ENCODE measurements at places on chromosomes 11 and 22.

DNA sequence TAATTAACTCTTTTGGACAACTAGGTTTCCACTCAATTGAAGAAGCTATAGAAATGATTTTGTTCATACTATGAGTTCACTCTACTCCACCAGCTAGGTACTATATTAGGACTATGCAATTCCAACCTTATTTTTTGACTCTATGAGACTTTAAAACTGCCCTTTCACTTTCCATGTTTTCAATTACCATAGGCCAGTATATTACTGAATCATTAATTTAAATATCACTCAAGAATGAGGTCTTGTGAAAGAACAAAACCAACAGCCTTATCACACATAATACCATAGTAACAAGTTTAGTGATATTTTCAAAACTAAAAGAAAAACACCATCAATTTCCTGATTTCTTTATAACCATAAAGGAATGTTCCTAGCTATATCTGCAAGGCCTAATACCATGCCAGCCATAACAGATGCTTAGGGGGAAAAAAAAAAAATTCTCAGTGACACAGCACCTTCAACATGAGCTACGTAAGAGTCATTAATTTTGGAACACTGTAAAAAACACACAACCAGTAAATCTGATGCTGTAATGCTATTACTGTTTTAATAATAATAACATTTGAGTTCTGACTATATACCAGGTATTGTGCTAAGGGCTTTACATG, 6.1 kb downstream of the DCUN1D5 start:
- DNase-seq, result no peak

DNA sequence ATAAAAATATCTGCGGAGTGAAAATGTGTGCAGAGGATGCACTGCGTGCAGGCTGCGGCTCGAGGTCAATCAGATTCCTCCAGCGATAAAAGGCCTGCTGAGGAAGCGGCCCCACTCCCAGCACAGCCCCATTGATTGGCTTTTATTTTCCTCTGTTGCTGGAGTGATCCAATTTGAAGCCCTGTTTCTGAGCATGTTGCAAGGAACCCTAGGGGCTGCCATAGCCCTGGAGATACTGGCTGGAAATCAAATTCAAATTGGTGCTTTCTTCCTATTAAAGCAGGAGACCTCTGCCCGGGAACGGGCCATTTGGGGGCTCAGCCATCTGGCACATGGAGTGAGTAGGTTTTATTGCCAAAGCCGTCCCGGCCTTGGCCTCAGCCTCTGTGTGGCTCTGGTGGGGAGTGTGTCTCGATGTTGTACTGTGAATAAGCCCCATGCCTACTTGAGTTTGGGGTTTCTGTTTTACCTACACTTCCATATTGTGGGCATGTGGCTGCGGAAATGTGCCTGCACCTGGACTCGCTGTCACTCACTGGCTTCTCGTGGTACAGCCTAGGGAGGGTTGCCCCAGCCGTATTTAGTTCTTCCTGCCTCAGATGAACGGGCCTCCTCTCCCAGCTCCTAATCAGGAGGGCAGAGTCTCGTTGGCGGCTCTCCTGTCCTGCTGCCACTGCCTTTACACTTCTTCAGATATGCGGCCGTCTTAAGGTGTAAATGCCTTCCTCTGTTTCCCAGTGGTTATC, 25.6 kb downstream of the PARVB start:
- DNase-seq, result no peak

- DNase-seq, result no peak
Measured at GRCh38 chr11:69155302-69156234, at the start of gene SMIM38. Gene SMIM38, plus strand, starts transcription at chr11:69155935. Its CDS starts 1,912 bp downstream, at chr11:69157847.

DNA sequence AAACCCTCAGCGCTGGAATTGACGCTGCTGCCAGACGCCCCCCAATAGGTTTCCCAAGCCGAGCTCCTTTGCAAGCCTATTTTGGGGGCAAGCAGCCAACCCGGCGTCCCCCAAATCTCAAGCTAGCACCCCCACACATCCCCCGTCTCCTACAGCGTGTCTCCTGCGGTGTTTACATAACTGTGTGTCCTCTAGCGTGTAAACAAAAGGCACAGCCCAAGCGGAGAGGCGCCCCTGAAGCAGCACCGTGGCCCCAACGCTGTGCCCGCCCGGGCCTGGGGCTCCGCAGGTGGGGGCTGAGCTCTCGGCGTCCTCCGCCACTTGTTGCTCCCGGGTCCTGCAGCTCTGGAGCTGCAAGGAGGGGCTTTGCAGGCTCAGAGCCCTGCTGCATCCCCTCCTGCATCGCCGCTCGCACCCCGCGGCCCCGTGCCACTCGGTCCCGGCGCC, 1.6 kb downstream of the CADM1 start:
- no peak for DNase-seq

GRCh38 chr11:91932151-91932821, 292.3 kb upstream of the FAT3 start:
- DNase-seq, result no peak

DNA sequence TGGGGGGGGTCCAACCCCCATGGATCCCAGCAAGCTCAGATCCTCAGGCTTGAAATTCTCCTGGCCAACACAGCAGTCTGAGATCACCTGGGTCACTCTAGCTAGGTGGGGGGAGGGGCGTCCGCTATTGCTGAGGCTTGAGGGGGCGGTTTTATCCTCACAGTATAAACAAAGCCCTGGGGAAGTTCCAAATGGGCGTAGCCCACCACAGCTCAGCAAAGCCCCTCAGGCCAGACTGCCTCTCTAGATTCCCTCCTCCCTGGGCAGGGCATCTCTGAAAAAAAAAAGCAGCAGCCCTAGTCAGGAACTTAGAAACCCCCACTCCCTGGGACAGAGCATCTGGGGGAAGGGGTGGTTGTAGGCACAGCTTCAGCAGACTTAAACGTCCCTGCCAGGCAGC, 16.7 kb downstream of the TRPC6 start:
- no peak for DNase-seq

Measured in activated T-cell treated with anti-CD3 and anti-CD28 coated beads, Interleukin-2, amount 50 U/mL, for 48 hours (primary cell).